ENCODE measurements at places on chromosomes 4 and X. TPM values are rescaled to one million over a fixed set of nuclear protein-coding genes. Genes with fewer than 3 reads are reported as not detected.

DNA sequence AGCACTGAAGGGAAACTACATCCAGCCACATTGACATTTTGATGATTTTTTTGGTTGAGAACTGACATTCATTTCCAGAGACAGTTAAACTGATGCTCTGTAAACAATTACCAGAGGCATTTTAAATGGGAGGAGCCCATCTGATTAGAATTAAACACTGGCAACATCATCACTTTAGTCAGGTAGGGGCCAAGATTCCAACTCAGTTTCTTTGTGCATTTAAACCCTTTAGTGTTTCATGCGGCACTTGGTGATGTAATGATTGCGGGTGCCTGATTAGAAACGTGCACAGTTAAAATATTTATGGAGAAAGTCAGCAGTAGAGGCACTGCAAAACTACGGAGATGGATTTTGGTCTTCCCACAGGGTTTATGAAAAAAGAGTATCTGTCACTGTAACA is 16.1 kb downstream of the TNIP3 start:
- DNase-seq, result no peak

DNA sequence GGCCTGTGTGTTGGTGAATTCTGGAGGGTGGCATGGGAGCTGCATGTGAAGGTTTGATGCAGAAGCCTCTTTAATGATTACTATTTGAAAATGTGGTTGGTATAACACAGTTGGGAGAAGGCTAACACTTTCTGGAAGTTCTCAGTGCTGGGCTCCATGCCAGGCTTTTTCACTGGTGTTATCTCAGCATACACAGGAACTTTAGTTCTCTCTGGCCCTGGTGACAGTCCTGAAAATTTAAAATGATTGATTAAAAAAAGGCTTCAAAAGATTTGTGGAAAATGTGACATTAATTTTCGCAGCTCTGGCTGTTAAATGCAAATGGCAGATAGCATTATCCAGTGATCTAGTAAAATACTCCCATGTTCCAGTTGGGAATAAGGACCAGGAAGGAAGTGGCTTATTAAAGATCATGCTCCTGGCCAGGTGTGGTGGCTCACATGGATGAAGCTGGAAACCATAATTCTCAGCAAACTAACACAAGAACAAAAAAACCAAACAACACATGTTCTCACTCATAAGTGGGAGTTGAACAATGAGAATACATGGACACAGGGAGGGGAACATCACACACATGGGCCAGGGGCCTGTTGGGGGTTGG is 36.6 kb downstream of the DIPK2B start:
- DNase-seq, result no peak

Gene DSPP
- total RNA-seq, result not detected

GRCh38 chr4:150067859-150068258 is 10.4 kb upstream of the DCLK2 start:
- no peak for DNase-seq

GRCh38 chrX:154402622-154403127 is 4.5 kb downstream of the RPL10 start:
- DNase-seq, result no peak

Gene HHIP
- total RNA-seq, result 0.90 TPM

- no peak for DNase-seq
These were observed 126.2 kb downstream of the HNRNPD start for GRCh38 chr4:82247629-82248028.

- DNase-seq, result no peak
These were observed 47.5 kb downstream of the ZGRF1 start for GRCh38 chr4:112589206-112589605.

DNA sequence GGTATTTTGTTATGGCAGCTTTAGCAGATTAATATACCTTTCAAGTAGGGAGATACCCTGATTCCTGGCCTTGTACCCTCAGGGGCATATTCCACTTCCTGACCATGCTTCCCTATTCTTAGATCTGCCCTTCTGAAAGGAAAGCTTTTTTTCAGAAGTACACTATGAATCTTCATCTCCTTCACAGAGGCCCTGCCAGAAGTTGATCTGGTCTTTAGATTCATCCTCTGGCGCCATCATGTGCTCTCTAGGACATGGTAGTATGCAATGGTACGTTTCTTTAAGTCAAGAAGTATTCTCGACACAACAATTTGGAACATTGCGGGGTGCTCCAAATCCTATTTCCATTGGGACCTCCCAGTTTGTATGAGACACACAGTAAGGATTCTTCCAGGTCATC is 39.6 kb upstream of the DIPK2B start:
- DNase-seq, result no peak

Gene TRIML2
- total RNA-seq, result not detected

GRCh38 chr4:108772402-108772801 is 9.5 kb upstream of the ETNPPL start:
- DNase-seq, result no peak

Gene LARP7
- 42.3 TPM for total RNA-seq

Gene CCDC110
- 6.6 TPM for total RNA-seq

DNA sequence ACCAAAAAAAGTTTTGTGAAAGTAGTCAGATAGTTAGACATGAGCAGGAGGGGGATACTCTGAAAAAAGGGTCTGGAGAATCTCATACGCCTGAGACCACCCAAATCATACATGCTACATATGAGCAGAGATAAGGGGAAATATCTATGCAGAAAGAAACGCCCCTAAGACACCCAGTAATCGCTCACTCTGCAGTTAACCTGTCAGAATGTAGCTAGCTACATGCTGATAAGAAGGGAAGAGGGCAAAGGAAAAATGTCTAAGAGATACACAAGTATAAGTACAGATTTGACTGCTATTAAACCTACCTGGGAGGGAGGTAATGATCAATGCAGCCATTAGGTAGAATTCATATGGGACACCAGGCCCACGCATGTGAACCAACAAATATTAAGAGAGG is 1159.5 kb upstream of the PCDH10 start:
- no peak for DNase-seq

Gene GALNTL6
- total RNA-seq, result not detected

DNA sequence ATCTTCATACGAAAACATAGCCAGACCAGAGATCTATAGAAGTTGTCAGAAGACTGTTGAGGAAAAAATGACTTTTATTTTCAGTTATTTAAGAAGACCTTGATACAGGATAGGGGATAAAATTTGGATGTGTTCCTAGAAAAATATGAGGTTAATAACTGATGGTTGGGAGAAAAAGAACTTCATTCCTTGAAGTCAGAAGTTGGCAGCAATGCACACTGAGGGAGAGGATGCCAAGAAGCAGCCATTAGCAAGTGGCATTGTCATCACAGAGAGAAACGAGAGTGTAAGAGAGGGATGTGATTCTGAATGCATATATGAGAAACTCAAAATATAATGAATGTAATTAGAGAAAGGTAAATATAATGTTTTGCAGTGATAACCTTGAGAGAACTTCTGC is 382.1 kb upstream of the EPHA5 start:
- DNase-seq, result no peak

GRCh38 chr4:184506527-184507121 is 32.3 kb upstream of the IRF2 start:
- no peak for DNase-seq

GRCh38 chrX:124232523-124233201 is 99.8 kb upstream of the TEX13D start:
- DNase-seq, result no peak

DNA sequence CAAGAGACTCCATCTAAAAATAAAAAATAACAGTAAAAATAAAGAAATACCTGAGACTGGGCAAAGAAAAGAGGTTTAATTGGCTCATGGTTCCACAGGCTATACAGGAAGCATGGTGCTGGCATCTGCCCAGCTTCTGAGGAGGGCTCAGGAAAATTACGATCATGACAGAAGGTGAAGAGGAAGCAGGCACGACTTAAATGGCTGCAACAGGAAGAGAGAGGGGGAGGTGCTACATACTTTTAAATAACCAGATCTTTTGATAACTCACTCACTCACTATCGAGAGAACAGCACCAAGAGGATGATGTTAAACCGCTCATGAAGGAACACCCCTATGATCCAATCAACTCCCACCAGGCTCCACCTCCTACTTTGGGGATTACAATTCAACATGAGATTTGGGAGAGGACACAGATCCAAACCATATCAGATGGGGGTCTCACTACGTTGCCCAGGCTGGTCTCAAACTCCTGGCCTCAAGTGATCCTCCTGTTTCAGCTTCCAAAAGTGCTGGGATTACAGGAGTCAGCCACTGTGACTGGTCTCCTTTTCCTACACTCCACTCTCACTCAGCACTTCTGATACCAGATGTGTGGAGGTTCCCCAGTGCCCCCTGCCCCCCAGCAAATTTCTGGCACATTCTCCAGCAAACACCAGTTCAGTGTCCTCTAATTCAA is 11.9 kb upstream of the ZNF157 start:
- no peak for DNase-seq

DNA sequence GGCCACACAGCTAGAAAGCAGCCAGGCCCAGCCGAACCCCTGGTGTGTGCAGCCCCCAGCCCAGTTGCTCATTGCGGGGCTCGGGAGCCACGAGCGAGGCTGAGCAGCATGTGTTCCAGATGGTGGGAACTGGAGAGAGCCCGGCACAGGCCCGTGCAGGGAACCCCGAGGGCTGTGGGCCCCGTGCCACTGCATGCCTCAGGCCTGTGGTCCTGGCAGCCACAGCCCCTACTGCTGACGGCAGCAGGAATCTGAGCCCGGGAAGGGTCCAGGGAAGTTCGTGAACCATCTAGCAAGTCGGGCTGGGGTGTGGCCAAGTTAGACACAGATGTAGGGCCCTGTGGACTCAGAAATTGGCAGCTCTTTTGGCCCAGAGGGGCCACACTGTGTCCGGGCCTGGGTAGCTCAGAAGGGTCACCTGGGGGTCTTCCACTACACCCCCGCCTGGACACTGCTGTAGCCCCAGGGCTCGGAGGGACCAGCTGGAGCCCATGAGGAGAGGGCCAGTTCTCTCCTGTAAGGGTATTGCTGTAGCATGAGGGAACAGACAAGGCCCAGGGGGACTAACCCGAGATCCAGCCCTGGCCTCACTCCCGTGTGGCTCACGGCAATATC is 12.1 kb downstream of the HTRA3 start:
- peak; percentile 92 for DNase-seq

All from posterior vena cava (tissue), 2 donors.